ENCODE measurements at places on chromosomes 4 and X.

DNA sequence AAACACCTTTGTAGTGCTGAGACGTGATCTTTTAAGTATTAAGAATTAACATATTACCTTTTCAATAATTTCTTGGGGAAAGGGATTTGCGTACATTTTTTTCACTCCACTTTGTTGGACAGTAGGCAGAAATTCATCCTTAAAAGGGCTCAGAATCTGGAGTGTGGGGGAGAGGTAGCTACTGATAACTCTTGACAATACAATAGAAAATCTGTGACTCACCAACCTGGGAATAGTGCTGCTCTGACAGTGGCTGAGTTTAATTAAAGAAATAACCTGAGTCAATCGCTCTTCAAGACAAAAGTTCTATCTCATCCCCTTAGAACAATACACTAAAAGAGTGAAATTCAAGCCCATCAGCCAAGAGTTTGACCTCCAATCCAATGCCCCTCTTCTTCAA lies 60.2 kb downstream of the SLC9A7 start:
- DNase-seq: no peak

DNA sequence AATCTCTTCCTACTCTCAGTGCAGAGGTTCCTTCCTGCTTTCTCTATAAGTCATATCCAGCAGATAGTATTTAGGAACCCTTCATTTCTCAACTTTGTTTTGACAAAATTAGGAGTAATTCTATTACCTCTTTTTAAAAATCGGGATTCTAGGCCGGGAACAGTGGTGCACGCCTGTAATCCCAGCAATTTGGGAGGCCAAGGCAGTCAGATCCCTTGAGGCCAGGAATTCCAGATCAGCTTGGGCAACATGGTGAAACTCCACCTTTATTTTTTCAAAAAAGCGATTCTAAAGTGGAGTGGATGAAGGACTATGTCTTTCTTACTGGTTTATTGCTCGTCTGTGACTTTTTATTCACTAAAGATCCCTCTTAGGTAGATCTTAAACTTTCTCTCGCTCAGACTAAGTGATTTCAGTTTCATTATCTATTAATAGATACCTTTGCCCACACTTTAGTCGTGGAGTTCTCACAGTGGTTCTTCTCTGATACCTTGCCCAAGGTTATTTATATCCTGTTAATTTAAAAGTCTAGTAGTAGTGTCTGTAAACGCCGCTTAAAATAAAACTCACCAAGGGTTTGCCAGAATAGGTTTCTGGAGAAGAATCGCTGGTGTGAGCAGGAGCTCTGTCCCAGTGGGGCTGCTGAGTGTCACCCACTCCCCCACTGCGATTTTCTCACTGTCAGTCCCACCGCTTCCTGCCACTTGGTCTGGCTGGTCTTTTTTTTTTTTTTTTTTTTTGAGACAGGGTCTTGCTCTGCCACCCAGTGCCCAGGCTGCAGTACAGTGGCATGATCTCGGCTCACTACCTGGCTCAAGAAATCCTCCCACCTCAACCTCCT lies 27.0 kb upstream of the TMEM131L start:
- no peak for DNase-seq

DNA sequence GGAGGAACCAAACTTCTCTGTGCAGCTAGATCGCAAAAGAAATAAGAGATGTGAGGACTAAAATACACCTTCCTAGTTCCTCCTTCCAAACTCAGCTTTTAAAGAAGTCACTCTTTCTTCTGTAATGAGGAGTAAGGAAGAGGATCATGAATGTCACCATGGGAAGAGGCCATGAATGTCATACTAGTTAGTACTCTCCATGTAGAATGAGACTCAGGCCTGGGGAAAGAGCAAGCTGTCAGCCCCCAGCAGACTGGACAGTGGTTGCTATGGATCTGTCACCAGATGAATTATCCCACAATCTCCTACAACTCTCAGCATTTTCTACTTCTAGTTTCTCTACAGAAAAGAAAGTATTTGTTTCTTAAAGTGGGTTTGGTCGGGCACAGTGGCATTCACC lies 57.1 kb upstream of the PRDM8 start:
- DNase-seq: no peak

DNA sequence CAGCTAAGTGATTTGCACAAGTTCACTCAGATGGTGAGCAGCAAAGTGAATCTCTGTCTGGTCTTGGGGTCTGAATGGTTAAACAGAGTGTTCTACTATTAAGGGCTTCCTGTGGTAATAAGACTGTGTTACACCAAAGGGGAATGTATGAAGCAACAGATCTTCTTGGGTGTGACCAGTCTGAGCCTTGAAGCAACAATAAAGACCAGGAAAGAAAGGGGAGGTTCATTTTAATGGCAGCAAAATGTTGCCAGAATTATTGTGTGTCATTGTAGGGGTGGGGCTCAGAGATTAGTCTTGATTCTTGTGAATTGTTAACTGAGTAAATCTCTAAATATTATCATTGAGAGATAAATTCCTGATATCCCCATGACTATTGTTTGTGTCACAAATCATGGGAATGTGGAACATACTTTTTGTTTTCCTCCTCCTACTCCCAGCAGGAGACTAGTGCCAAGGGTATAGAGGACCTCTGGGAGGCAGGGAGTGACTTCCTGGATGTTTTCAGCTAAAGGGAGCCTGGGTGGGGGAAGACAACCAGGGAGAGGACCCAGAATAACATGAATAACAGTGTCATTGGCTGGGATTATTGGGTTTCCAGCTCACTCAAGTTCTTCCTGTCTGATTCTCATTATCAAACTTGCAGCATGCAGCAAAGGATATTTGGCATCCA lies 141.4 kb upstream of the PAK3 start:
- no peak for DNase-seq

DNA sequence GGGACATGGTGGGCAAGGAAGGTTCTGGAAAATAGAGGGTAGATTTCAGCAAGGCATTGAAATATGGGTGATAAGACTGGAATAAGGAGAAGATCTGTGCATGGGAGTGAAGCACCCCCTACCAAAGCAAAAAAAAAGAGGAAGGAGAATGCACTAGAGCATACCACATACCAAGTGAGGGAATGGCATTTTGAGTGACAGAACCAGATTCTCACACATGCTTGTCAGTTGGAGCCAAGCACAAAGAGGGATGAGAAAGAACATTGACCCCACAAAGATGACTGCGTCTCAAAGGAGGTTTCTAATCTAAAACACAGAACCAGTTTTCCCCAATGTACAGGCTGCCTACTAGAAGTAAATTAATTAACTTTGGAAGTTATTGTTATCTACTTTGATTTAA lies 140.3 kb upstream of the SMAD1 start:
- DNase-seq: no peak

GRCh38 chr4:169566021-169566818 lies 46.2 kb downstream of the NEK1 start:
- DNase-seq: no peak

Measured in lower lobe of right lung (tissue), 2 donors.